LHCN-M2 (cell line): ENCODE measurements at places on chromosomes 16 and 17. TPM values are rescaled to one million over a fixed set of nuclear protein-coding genes. Genes with fewer than 3 reads are reported as not detected.

- no peak for DNase-seq
Measured at GRCh38 chr17:75638893-75639292, 5.7 kb downstream of the SMIM5 start.

DNA sequence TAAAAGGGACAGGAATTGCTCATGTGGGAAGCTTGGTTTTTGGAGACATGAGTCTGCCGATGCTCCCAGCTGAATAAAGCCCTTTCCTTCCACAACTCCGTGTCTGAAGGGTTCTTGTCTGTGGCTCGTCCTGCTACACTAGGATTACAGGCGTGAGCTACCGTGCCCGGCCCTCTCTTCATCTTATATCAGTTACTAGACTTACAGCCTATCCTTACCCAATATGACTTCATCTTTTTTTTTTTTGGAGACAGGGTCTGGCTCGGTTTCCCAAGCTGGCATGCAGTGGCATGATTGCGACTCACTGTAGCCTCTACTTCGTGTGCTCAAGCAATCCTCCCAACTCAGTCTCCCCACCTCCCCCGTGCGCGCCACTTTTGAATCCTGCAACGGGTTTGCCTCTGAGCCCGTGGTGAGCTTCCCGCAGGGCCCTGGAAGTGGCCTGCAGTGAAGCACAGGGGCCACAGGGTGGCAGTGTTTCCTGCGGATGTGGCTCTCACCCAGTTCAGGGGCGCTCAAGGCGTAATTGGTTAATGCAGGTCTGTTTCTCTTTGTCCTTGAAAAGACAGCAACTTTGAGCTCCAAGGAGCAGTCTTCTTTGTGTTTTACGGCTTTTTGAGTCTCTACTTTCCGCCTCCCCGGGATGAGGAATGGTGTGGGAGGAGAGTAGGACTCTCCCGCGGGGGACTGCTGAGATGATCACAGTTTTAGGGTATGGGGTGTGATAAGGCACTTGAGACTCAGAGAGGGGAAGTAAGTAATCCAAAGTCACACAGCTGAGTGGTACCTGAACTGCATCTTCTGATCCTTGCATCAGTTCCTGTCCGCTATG lies 22.7 kb upstream of the GPRC5B start:
- DNase-seq = peak; percentile 55

- DNase-seq = no peak
Measured at GRCh38 chr16:2485811-2486507, 11.0 kb downstream of the TBC1D24 start.

DNA sequence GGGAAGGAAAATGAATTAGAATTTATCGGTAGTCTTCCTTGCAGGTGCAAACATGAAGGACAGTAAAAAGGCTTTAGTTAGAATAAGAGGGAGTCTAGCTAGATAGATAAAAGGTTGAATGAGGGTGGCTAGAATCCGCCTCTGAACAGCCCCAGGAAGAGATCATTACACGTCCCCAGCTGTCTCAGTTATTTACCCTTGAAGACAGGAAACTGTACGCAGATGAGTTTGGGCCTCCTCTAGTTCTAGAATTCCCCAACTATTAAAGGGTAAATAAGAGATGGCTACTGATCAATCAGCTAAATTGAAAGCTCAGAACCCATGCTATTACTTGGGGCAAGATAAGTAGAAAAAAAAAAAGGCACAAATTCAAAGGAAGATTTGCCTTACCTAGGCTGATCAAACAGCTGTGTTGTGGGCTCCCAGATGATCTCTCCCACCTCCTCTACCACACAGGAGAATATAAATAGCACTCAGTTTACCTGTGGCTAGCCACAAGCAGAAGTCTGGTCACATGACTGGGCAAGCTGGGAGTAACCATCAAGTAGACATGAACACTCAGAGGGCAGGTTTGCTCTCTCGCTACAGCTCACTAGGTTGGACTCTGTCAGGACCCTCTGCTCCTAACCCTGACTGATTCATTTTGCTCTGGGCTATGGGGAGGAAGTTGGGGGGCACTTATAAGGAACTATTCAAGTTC lies 17.0 kb downstream of the FAM117A start:
- no peak for DNase-seq

- no peak for DNase-seq
Measured at GRCh38 chr17:66778531-66779236, 56.2 kb upstream of the CACNG5 start.

DNA sequence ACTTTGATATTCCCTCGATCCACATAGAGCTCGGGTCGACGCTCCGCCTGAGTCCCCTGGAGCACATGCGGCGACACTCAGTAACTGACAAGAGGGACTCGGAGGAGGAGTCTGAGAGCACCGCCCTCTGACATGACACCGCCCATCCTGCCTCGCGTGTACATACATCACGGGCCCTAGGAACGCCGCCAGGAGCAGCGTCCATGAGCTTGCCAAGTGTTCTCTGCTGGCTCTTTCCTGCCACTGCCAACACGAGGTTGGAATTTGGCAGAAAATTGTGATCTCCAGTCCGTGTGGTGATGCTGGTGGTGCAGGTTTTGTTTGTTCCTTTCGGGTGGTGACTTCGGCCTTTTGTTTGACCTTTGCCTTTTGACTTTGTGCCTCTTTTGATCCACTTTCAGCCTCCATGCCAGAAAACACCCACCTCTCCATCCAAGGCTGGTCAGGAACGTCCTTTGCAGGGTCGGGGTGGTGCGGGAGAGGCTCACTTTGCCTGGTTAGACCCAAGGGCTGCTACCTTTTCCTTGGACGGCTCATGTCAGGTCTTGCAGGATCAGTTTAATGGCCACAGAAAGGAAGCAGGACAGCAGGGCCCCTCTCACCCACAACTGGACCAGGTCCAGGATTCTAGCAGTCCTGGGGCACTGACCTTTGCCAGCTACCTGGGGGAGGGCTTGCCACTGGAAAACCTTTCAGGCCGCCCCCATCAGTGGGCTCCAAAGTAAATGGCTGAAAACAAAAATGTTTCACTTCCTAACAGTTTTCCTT lies 27.6 kb downstream of the ELAC2 start:
- DNase-seq = no peak

GRCh38 chr17:81384929-81385319 lies 10.3 kb upstream of the BAHCC1 start:
- no peak for DNase-seq

DNA sequence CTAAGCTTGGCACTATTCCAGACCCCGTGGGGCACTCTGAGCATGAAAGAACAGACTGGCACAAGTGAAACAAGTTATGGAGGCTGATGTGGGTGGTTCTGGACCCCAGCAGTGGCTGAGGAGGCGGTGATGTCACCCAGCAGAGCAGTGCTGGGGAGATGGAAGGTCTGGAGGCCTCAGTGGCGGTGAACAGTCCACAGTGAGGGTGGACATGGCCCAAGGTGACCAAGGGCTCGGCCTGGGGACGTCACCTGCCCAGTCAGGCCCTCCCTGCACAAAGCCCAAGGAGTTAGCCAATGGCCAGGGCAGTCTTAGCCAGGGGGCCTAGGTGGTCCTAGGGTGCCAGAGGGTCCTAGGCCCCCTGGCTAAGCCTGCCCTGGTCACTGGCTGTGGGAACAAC lies 24.5 kb downstream of the SMPD3 start:
- no peak for DNase-seq

GRCh38 chr16:13896543-13897182 lies 23.3 kb upstream of the ERCC4 start:
- DNase-seq = no peak

DNA sequence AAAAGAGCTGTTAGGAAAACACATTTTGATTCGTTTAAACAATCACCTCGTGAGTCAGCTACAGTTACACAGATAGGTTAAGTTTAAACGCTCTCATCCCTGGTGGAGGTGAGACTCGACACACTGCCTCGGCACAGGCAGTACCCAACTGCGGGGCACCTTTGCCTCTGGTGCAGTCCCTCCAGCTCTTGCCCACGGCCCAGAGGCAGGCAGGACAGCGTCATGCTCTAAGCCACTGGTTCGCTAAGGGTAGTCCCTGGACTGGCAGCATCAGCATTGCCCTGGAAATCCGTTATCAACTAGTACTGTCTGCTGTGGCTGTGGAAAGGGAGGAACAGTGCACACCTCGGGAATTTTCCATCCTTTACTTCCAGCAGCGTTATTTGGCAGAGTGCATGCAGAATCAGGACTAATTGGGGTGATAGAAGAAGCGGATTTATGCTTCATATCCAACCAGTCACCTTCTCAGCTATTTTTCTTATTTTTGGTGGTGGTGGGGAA lies 3.7 kb upstream of the PIK3R6 start:
- DNase-seq = no peak

GRCh38 chr16:58000706-58001676 lies at the start of gene USB1:
TSS of gene USB1 (plus strand) at chr16:58001407. CDS start at chr16:58001484, 77 bp downstream.
- DNase-seq = peak; percentile 79

DNA sequence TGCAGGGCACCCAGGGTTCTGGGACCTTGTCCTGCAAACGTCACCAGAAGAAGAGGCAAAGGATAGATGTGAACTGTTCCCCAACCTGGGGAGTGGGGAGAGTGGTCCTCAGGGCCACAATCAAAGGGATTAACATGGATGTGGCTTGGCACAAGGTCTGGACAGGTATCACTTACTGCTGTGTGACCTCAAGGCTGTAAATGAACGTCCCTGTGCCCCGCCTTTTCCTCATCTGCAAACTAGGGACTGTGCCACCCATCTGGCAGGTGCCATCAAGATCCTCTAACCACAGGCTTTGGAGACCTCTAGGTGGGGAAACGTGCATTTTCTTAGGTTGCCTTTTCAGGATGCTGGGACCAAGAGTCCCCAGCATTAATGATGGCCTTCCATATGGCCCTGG lies 25.1 kb downstream of the SLC5A10 start:
- no peak for DNase-seq

GRCh38 chr16:27522173-27522707 lies 27.5 kb downstream of the GTF3C1 start:
- DNase-seq = no peak

GRCh38 chr16:63575041-63575440 lies 1538.8 kb upstream of the CDH8 start:
- no peak for DNase-seq

GRCh38 chr17:30236766-30237165 lies 1.3 kb upstream of the SLC6A4 start:
- DNase-seq = peak; percentile 46

DNA sequence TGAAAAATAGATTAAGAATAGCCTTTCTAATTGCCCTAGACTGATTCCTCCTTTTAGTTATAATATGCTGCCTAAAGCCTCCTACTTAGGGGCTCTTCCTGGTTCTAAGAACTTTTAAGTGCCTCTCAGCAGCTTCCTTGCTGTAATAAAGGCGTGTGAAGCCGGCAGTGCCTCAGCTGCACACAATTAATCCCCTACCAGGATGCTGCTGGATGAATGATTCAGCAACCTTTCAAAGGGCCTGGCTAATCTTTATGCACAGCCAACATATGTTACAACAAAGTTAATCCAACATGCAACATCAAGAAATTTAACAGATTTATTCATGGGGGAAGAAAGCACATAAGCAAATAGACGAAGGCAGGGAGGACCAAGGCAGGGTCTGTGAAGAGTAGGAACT lies 145.2 kb downstream of the PMP22 start:
- no peak for DNase-seq

DNA sequence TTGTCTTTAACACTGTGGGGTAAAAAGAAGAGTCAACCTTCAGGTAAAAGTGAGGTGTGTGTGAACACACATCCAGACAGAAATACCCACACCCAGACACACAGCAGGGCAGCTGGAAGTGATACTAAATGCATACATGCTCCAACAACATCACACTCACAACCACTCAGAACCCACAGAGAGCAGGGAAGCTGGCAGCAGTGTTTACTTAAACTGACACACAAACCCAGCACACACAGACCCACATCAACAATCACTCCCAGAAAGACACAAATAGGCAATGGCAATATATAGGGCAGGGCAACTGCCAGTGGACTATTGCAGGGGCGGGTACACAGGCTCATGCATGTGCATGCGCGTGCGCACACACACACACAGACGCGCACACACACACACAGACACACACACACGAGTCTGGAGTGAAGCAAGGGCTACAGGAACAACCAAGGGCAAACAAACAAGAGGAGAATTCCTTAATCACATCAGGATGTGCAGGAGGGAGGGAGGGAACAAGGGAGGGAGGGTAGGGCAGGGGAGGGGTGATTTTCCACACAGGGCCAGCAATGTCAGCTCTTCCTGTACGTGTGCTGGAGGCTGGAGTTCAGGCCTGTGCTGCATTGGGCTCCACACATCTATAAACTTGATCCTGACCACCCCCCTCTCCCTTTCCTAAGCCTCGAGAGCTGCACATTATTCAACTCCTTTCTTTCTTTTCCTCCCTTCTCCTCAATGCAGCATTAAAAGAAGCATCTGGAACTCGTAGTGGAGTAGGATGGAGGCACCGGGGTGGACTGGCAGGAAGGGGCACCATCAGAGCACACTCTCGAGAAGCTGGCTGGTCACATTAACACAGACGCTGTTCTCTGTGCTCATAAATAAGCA lies 30.1 kb downstream of the HIC1 start:
- peak; percentile 45 for DNase-seq

- DNase-seq = no peak
Measured at GRCh38 chr17:48439110-48439850, 9.3 kb upstream of the SKAP1 start.

GRCh38 chr17:62178579-62178978 lies 113.5 kb upstream of the MED13 start:
- peak; percentile 79 for DNase-seq

DNA sequence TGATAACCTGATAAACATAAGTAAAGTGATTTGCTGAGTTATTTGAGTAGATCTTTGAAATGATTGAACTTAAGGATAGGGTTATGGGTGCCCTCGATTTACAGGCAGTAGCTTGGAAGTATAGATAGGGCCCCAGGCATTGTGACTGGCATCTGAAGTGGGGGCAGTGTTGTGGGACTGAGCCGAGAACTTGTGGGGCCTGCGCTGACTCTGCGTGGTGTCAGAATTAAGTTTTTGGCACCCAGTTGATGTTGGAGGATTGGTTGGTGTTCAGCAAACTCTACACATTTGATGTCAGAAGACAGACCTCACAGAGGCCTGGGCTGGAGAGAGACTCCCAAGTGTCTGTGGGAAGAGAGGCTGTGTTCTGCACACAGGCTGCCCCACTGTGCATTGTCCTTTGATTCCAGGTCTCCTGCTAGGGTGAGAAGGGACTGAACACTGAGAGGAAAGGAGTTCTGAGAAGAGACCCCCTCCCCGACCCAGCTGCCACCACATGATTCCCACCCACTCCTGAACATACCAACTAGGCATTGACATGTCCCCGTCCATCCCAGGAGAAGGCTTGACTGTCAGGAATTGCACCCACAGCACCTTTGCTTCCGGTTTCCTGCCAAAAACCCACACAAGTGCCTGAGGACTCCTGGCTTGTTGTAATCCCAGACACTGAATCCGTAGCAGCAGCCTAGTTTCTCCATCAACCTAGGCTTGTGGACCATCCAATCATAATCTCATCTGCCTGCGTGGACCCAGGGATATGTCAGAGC lies 4.5 kb downstream of the ZNF267 start:
- no peak for DNase-seq

The PRKAR1A gene
- total RNA-seq = 233 and 262 TPM in 2 replicates

The MTMR4 gene
- 56.2 and 58.2 TPM in 2 replicates for total RNA-seq

The OR1F1 gene
- total RNA-seq = not detected in 2 replicates

The SCARF1 gene
- 0.11 TPM in 1 of 2 replicates, not detected in the other for total RNA-seq

The MT1M gene
- 2.2 and 4.2 TPM in 2 replicates for total RNA-seq

The PRSS8 gene
- not detected in 2 replicates for total RNA-seq

The SCGB1C2 gene
- total RNA-seq = not detected in 2 replicates

The TP53TG3C gene
- total RNA-seq = 1.1 TPM in 1 of 2 replicates, not detected in the other

The PPP1R1B gene
- not detected in 2 replicates for total RNA-seq

The SLC52A1 gene
- total RNA-seq = 0.06 TPM in 1 of 2 replicates, not detected in the other

The UMOD gene
- not detected in 2 replicates for total RNA-seq

The KRT28 gene
- total RNA-seq = not detected in 2 replicates

The PSMC5 gene
- total RNA-seq = 51.4 and 71.6 TPM in 2 replicates
